Left lung (tissue), 14 donors: ENCODE measurements at places on chromosomes 5 and 9.
A peak's percentile ranks its signal among the peaks of the same experiment; 100 is the strongest.

DNA sequence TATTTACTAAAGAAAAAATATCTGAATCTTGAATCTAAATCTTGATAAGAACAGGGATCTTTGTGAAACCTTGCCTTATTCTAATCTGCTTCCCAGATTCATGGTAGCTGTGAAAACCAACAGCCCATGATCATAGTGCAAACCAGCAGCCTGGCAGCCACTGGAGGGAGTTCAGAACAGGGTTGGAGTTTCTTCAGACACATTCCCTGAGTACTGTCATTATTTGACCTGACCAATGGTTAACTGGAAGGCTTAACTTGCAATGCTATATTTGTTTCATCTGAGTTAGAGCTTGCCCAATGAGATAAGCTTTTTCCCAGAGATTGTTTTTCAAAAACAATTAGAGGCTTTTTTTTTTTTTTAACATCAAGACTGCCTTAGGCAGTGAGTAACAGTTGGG, 47.8 kb downstream of the LOX start:
- no peaks in the 10 kb centered on the region for H3K27me3 ChIP-seq
- no peaks in the 10 kb centered on the region for H3K4me1 ChIP-seq
- no peak overlapping the region for H3K4me3 ChIP-seq
- H3K27ac ChIP-seq, result no peak overlapping the region
- no peak for DNase-seq
- no peaks in the 10 kb centered on the region for H3K36me3 ChIP-seq

DNA sequence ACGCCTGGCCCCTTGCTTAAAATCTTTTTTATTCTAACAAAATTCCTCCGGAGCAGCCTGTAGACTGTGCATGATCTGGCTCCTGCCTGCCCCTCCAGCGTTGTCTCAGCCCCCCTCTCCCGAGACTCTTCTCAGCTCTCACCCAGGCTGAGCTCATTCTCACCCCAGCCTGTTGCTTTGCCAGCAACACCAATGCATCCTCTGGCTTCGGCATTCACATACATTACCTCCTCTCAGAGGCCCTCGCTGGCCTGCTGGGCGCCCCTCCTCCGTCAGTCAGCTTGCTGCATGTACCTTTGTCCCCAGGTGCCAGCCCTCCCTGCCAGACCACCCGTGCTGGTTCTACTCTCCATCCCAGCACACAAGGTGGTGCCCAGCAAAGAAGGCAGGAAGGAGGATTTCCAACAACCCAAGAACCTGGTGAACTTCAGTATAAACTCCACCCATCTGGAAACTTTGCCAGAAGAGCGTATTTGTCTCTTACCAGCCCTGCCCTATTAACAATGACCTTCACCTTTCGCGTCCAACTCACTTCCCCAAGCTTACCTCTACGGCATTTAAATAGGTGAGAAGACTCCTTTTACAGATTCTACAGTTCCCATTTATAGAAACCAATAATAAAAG, 35.0 kb downstream of the MYO10 start:
- peaks cover 14% of the 10 kb centered on the region for H3K4me1 ChIP-seq
- no peak overlapping the region for H3K4me3 ChIP-seq
- DNase-seq, result no peak

DNA sequence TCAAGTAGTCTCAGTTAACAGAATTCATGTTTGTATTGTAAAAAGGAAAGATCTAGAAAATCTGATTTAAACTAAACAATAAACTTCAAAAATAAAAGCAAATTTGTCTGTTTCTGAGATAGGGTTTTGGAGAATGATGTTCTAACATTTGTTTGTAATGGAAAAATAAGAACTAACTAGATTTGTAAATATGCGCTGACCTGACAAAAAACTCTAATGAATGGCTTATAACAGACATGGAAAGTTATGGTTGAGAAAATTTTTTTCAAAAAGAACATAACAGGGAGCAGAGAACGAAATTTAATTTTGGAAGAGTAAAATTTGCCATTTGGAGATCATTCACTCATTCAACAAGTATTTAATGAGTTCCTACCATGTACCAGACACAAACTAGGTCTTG, 179.0 kb upstream of the TARS1 start:
- no peak overlapping the region for H3K4me3 ChIP-seq
- no peak for DNase-seq
- H3K27ac ChIP-seq, result no peak overlapping the region
- no peaks in the 10 kb centered on the region for H3K27me3 ChIP-seq

GRCh38 chr9:83141887-83142286, 78.9 kb upstream of the RASEF start:
- no peak for DNase-seq
- H3K27me3 ChIP-seq, result no peaks in the 10 kb centered on the region
- no peaks in the 10 kb centered on the region for H3K4me1 ChIP-seq
- no peak overlapping the region for H3K4me3 ChIP-seq
- no peak overlapping the region for H3K27ac ChIP-seq
- no peaks in the 10 kb centered on the region for H3K36me3 ChIP-seq

- H3K4me3 ChIP-seq, result no peak overlapping the region
- H3K4me1 ChIP-seq, result peaks cover 17% of the 10 kb centered on the region
- H3K27ac ChIP-seq, result peak overlapping the region; percentile 8
- H3K27me3 ChIP-seq, result no peaks in the 10 kb centered on the region
These were observed 58.1 kb downstream of the ANKRD55 start for GRCh38 chr5:56175021-56175420.

GRCh38 chr9:26949637-26950069, 2.6 kb upstream of the PLAA start:
- H3K36me3 ChIP-seq, result no peaks in the 10 kb centered on the region
- peaks cover 14% of the 10 kb centered on the region for H3K4me1 ChIP-seq
- DNase-seq, result no peak
- H3K4me3 ChIP-seq, result no peak overlapping the region
- no peak overlapping the region for H3K27ac ChIP-seq

DNA sequence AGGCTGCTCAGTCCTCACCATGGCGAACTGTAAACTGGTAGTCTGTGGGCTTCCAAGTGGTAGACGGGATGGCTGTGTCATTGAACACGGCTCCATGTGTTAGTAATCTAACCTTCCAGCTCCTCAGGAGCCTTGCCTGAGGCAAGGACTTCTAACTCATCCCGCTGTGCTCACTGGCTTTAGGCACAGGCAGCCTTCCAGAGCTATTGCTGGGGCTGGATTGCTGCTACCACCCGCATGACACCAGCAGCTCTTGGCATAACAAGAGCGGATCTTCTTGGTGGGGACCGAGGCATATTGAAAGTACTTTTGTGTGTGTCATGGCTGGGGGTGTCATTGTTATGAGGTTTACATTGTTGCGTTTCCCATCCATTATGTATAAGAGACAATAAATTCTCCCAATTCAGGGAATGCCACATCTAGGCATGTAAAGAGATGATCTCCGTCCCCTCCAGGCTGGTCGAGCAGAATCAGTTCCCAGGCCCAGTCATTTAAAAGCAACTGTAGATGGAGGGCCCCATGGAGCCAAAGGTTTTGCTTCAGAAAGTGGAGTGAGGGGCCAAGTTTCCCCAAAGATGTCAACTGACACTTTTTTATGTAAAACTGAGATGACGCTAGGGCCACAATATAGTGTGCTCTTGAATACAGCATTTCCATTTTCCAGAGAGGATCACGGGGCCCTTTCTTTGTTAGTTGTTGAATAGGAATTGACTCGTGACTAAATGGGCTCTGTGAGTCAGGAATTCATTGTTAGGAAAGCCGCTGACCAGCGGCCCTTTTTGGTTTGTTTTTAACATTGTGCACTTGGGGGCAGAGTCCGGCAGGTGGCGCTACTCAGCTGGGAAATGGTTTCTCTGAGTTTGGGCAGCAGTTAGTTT, 759.5 kb downstream of the TAF11L14 start:
- H3K27me3 ChIP-seq, result no peaks in the 10 kb centered on the region
- no peaks in the 10 kb centered on the region for H3K36me3 ChIP-seq
- H3K27ac ChIP-seq, result no peak overlapping the region
- no peaks in the 10 kb centered on the region for H3K4me1 ChIP-seq

DNA sequence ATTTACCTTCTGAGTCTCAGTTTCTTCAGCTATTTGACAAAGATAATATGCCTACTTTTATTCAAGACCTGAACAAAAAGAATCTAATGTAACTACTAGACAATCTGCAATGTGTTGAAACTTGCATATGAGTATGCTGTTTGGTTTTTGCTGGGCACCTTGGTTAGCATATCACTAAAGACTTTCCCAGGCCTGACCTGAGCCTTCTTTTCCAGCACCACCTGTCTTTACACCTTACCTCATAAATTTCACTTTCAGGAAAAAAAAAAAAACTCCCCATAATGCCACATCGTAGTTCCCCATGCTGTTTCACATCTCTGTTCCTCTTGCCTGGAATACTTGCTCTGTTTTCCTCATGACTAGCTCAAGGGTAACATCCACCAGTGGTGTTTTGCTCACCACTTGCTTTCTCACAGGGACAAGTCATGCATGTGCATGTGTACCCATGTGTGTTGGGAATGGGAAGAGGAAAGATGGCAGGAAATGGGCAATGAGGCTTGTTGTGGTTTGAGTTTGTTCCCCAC, 45.6 kb upstream of the TLE4 start:
- no peak for DNase-seq
- H3K27me3 ChIP-seq, result no peaks in the 10 kb centered on the region

DNA sequence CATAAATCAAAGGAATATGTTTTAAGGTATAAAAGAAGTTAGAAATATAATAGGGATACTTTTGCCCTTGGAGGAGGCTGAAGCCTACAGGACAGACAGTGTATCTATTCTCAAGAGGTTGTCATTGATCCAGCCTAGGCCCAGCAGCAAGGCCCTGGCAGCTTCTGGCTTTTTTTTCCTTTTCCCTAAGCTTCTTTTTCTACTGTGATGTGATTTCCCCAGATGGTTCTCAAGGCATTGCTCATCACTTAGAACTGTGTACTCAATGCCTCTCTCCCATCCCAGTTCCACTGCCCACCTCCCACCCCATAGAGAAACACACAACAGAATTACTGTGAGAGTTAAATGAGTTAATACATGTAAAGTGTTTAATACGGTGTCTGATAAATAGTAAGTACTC, 88.6 kb downstream of the SLC44A1 start:
- no peak overlapping the region for H3K4me3 ChIP-seq
- no peaks in the 10 kb centered on the region for H3K27me3 ChIP-seq
- DNase-seq, result no peak
- no peak overlapping the region for H3K27ac ChIP-seq
- no peaks in the 10 kb centered on the region for H3K4me1 ChIP-seq
- H3K36me3 ChIP-seq, result peaks cover 19% of the 10 kb centered on the region

GRCh38 chr5:177295924-177296323, 7.6 kb downstream of the RAB24 start:
- H3K4me1 ChIP-seq, result peaks cover 17% of the 10 kb centered on the region
- H3K4me3 ChIP-seq, result no peak overlapping the region
- H3K27ac ChIP-seq, result no peak overlapping the region
- H3K36me3 ChIP-seq, result no peaks in the 10 kb centered on the region

DNA sequence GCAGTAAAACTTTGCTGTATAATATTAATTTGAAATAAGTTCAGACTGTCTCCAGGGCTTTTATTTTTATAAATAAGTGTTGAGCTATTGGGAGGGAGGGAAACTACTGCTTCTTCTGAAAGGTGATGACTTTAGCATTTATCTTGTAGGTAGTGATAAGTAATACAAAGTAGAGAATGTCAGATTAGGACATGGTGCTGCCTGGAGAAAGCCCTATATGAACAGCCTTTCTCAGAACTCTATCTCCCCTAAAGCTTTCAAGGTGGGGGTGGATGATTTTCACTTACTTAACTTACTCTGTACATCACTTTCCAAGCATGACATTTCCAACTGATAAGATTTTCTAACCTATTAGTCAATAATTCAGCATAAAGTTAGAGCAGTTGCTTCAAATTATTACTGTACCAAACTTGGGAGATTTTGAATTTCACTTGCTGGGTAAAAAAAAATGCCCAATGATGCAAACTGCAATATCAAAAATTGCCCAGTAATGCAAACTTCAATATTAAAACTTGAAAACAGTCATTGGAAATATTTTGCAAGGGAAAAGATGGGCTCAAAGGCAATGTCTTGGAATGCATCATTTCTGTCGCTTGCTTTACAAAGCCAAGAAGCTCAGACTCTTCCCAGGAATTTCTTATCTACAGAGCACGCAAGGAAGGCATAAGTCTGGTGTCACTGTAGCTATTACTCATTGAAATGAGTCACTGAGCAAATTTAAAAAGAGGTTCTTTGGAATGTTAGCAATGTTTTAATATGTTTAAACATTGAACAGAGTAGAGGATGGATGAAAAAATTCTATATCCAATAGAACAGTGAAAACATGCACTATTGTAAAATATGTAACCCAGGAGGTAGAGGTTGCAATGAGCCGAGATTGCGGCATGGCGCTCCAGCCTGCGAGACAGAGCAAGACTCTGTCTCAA, 569.5 kb downstream of the PSAT1 start:
- no peak for DNase-seq
- no peak overlapping the region for H3K4me3 ChIP-seq
- H3K27me3 ChIP-seq, result no peaks in the 10 kb centered on the region
- H3K36me3 ChIP-seq, result no peaks in the 10 kb centered on the region

GRCh38 chr9:36092509-36093215, 43.9 kb upstream of the GLIPR2 start:
- no peaks in the 10 kb centered on the region for H3K36me3 ChIP-seq
- no peak for DNase-seq
- H3K27me3 ChIP-seq, result no peaks in the 10 kb centered on the region
- no peak overlapping the region for H3K4me3 ChIP-seq
- peaks cover 8% of the 10 kb centered on the region for H3K4me1 ChIP-seq
- no peak overlapping the region for H3K27ac ChIP-seq

GRCh38 chr5:68709239-68709638, 384.6 kb upstream of the SLC30A5 start:
- H3K4me1 ChIP-seq, result no peaks in the 10 kb centered on the region
- peak overlapping the region; percentile 23 for H3K27ac ChIP-seq
- H3K36me3 ChIP-seq, result no peaks in the 10 kb centered on the region
- H3K4me3 ChIP-seq, result no peak overlapping the region
- DNase-seq, result no peak

- no peaks in the 10 kb centered on the region for H3K36me3 ChIP-seq
- no peak for DNase-seq
- H3K4me1 ChIP-seq, result no peaks in the 10 kb centered on the region
- H3K27ac ChIP-seq, result no peak overlapping the region
- no peak overlapping the region for H3K4me3 ChIP-seq
- peaks cover 8% of the 10 kb centered on the region for H3K27me3 ChIP-seq
These were observed 37.6 kb upstream of the KCNMB1 start for GRCh38 chr5:170426786-170427185.

DNA sequence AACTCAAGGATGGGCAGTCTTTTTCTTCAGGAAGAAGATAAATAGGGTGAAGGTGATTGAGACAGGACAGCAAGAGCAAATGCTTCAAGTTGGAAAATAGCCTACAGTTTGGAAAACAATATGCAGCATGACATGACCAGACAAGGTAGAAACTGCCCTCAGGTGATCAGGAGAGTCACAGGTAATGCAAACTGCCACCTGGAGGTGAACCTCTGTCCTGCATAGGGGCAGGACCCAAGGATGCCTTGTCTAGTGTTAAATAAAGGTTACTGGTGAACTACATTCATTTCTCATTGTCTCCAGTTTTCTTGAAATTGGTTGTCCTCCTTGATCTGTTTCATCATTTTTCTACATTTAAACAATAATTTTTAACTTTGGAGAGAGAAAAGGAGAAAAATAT, 232.1 kb downstream of the SEMA5A start:
- H3K4me1 ChIP-seq, result no peaks in the 10 kb centered on the region
- no peaks in the 10 kb centered on the region for H3K27me3 ChIP-seq
- DNase-seq, result no peak
- H3K27ac ChIP-seq, result no peak overlapping the region
- no peak overlapping the region for H3K4me3 ChIP-seq
- H3K36me3 ChIP-seq, result no peaks in the 10 kb centered on the region

- DNase-seq, result no peak
- H3K27ac ChIP-seq, result no peak overlapping the region
- H3K27me3 ChIP-seq, result no peaks in the 10 kb centered on the region
- H3K36me3 ChIP-seq, result no peaks in the 10 kb centered on the region
- H3K4me3 ChIP-seq, result no peak overlapping the region
- no peaks in the 10 kb centered on the region for H3K4me1 ChIP-seq
These were observed 139.3 kb upstream of the COL5A1 start for GRCh38 chr9:134502266-134502791.
